ENCODE measurements at places on chromosomes 3 and 15.

DNA sequence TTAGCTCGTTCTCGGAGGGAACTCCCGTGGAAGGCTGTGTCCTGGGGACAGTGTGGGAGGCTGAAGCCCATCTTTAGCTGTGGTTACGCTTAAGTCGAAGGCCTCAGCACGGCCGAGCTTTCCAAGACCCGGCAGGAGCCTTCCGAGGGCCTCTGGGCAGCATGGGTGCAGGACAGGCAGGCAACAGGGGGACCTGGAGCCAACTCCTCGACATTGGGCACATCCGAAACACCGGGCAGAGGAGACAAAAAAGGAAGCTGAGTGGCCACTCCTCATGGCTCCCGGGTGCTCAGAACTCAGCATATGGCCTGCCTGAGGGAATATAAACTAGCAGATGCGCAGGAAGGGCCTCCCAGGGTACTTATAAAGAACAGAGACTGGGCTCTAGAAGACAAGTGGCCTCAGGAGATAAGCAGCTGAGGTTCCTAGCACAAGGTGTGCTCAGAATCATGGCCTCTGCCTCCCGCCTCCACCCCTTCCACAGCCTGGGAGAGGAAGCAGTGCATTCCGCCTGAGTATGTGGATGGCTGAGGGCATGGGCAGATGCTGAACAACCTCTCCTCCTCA, 34.1 kb downstream of the ABTB1 start:
- no peak for DNase-seq

- DNase-seq: no peak
Observed at GRCh38 chr15:69979262-69979661, 118.5 kb downstream of the TLE3 start.

DNA sequence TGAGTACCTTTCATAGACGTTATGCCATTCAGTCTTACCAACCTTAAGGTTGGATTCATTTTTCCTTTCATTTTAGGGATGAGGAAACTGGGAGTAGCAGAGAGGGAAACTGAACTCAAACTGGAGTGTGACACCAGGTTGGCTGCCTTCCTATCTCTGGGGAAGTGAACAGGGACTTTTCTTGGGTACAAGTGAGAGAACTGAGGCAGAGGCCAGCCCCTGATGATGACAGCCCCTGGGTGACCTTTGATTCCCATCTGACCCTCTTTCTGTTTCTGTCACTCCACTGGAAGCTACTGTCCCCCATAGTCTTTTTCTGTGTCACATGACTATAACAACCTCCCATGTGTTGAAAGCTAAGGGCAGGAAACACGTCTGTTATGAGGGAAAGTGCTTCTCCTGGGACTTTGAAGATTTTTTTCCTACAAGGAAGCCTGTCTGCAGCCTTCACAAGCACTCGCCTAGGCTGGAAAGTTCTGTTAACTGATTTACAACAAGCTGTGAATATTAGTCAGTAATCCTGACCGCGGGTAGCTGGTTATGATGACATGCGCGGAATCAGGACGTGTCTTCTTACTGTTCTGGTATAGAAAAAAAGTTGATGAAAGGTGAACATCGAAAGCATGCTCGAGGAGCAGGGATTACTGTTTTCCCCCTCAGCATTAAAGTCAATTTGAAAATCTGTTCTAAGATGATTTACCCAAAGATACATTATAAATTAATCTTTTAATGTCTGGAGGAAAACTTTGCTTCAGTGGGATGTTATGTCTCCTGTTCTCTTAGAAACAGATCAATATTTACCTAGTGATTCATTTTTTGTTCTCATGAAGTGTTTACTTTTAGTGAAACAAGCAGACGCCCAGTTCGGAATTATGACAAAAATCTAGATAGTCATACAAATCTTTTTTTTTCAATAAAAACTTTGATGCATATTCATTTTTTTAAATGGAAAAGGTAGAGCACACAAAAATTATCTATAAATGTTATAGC, 31.5 kb downstream of the ABHD2 start:
- DNase-seq: no peak

- no peak for DNase-seq
Observed at GRCh38 chr15:45618813-45619212, 16.0 kb upstream of the SQOR start.

- no peak for DNase-seq
Observed at GRCh38 chr15:71752604-71753289, 57.6 kb upstream of the NR2E3 start.

GRCh38 chr15:48637639-48638038, 7.9 kb downstream of the FBN1 start:
- no peak for DNase-seq

DNA sequence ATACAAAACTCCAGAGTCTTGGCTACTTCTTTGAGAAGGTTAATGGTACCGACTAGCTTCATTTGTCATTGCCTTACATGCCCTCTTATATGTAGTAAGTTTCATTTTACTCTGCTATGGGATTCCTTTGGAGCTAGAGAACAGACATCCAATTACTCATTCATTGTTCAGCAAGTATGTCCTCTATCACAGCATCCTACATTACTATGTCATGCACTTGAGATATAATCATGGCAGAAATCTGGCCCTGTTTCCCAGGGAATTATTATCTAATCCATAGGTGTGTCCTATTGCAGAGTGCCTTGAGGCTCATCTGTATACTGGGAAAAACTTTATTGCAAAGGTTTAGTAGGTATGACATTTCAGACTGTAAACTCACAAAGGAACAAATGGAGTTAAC, 333.1 kb upstream of the NECTIN3 start:
- no peak for DNase-seq

DNA sequence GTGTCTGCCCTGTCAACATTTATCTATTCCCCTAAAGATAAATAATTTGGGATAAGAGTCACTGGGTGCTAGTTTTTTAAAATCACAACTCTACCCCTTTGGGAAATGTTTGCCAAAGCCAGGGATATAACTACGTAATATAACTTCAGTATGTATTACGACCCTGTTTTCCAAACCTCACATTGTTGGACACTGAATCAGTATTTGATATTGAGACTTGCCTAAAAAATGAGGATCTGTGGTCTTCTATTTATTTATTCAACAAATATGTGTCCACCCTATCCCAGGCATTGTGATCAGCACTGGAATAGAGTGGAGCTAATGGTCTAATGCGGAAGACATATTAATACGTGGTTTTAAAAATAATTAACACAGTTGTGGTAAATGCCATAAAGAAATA, 4.5 kb upstream of the MGA start:
- no peak for DNase-seq

All from activated T-cell treated with anti-CD3 and anti-CD28 coated beads, Interleukin-2, amount 50 U/mL, for 1 hour (primary cell).